ENCODE measurements at places on chromosomes 6 and 20.

- DNase-seq = peak; percentile 46
- H3K27ac ChIP-seq = no peak overlapping the region
- H3K27me3 ChIP-seq = no peaks in the 10 kb centered on the region
- H3K4me1 ChIP-seq = peaks cover 46% of the 10 kb centered on the region
These were observed 23.1 kb upstream of the MICB start for GRCh38 chr6:31474871-31475286.

DNA sequence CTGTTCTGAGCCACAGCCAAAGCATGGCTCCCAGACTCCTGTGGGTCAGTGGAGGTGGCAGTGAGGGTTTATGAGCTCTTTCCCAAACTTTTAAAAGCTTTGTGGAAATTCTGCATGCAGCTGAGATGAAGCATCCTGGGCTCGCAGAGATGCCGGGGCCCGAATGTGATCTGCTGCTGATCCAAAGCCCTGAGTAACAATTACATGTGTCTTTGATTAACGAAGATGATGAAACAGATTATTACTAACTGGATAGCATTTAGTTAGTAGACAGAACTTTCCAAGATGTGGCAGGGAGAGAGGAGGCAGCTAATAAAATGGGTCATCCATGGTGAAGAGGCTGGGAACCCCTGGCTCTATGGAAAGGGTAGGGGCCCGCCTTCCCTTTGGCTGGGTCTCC lies 43.9 kb upstream of the MDFI start:
- H3K4me1 ChIP-seq = no peaks in the 10 kb centered on the region
- H3K27me3 ChIP-seq = no peaks in the 10 kb centered on the region
- H3K36me3 ChIP-seq = peaks cover 3% of the 10 kb centered on the region

DNA sequence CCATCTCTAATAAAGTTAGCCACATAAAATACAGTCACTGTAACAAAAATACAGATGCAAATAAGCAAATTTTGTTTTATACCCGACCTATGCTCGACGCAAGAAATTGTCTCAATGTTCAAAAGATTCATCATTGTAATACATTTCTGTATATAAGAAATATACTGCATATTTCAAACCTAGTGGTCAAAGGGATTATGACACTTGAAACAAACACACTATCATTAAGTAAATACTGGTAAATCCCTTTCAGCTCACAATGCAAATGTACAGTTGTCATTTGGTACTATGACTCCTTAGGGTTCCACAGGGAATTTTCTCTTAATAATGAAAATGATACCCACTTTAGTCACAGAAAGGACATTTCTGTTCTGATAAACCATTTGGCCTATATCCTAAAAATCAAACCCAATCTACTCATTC lies 2.2 kb downstream of the HIVEP2 start:
- H3K36me3 ChIP-seq = peaks cover 15% of the 10 kb centered on the region
- H3K4me1 ChIP-seq = peaks cover 69% of the 10 kb centered on the region
- H3K27me3 ChIP-seq = peaks cover 3% of the 10 kb centered on the region
- peak overlapping the region; percentile 100 for H3K27ac ChIP-seq

DNA sequence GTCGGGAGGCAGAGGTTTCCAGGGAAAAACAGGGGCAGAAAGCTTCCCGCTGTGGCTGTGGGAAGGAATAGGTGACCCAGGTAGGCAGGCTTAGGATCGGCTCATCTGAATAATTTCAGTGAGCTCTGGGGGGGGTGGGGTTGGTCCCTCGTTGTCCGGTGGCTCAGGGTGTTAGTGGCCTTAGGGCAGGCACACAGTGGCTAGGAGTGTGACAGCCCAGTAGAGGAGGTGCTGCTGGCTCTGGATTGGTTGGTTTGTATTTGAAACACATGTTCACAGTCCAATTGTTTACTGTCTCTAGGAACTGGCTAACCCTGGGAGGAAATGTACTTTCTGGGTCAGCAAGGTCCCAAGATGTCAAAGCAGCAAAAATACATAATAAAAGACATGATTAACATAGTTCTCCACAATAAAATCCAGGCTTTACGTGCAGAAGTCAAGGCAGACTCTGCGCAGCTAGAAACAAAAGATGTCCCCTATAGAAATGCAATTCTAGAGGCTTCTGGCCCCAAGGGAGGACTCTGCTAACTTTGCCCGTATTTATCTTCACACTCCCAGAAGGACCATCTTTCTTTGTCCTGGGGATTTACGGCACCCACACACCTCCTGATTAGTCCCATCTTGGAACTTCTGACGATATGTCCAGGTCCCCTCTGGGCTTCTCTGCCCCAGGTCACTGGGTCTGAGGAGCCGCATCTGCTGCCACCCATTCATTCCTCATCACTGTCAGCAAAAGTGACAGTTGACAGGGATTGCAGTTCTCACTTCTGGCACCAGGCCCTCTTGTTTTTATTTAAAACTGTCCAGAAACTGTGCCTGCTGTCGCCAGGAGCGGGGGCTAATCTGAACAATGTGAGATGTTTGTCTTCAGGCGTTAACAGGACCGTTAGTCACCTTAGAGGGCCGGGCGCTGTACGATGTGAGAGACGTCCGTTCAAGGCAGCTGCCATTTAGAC lies 18.7 kb downstream of the MOCS3 start:
- DNase-seq = no peak
- no peak overlapping the region for H3K4me3 ChIP-seq
- no peak overlapping the region for H3K27ac ChIP-seq
- H3K36me3 ChIP-seq = peaks cover 2% of the 10 kb centered on the region

GRCh38 chr6:165987483-165988301 lies 180.0 kb downstream of the TBXT start:
- H3K27me3 ChIP-seq = peaks cover 46% of the 10 kb centered on the region
- H3K27ac ChIP-seq = no peak overlapping the region
- DNase-seq = no peak
- H3K36me3 ChIP-seq = no peaks in the 10 kb centered on the region
- H3K4me3 ChIP-seq = no peak overlapping the region
- H3K4me1 ChIP-seq = peaks cover 11% of the 10 kb centered on the region

GRCh38 chr6:33875141-33875581 lies 71.4 kb upstream of the MLN start:
- peaks cover 9% of the 10 kb centered on the region for H3K27me3 ChIP-seq
- no peak overlapping the region for H3K4me3 ChIP-seq
- no peaks in the 10 kb centered on the region for H3K36me3 ChIP-seq
- peaks cover 2% of the 10 kb centered on the region for H3K4me1 ChIP-seq

- DNase-seq = no peak
- no peaks in the 10 kb centered on the region for H3K4me1 ChIP-seq
- H3K27ac ChIP-seq = no peak overlapping the region
- H3K36me3 ChIP-seq = no peaks in the 10 kb centered on the region
These were observed 534.3 kb upstream of the NRSN1 start for GRCh38 chr6:23591761-23592160.

DNA sequence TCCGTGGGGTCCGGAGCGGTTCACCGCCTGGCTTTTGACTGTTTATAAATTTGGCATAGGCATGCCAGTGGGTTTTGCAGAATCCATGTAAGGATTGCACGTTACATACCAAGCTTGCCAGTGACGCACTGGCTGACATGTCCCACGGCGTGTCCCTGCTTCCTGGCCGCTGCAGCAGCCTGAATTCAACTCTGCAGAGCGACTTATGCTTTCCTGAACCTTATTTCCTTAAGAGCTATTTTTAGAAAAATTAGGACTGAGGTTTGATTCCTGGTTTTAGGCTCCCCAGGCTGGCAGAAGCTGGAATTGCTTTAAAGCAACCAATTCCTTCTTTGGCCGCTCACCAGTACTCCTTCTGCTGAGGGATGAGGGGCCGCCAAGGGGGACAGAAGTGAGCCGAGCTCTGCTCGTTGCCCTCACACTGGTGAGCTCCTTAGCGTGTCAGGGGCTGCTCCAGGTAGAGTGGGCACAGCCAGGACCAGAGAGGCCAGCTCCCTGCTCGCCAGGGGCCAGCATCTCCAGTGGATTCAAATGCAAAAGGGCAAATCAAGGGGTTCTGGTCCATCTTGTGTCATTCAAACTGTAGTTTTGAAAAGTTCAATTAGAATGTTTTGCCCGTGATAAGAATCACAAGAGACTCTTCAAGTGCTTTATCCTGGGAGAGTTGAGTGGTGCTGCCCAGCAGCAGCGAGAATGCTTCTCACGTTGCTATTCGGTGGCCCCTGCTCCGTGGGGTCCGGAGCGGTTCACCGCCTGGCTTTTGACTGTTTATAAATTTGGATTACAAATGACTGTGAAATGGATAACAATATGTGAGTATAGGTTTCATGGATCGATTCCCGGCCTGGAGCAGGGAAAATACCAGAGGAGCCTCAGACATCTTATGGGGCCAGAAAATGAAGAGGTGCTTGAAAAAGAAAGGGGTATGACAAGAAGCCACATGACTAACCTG lies 17.5 kb upstream of the IRF4 start:
- DNase-seq = no peak
- peaks cover 21% of the 10 kb centered on the region for H3K4me1 ChIP-seq
- no peaks in the 10 kb centered on the region for H3K36me3 ChIP-seq
- no peak overlapping the region for H3K27ac ChIP-seq
